ENCODE measurements at places on chromosomes 1 and 21.

- DNase-seq = no peak
Observed at GRCh38 chr1:230248016-230248888, 177.9 kb downstream of the PGBD5 start.

GRCh38 chr1:190832511-190832910 is 354.8 kb upstream of the BRINP3 start:
- DNase-seq = no peak

GRCh38 chr1:119862276-119862675 is 34.0 kb downstream of the ADAM30 start:
- DNase-seq = no peak

- no peak for DNase-seq
Observed at GRCh38 chr1:161207173-161207572, 5.0 kb downstream of the NDUFS2 start.

DNA sequence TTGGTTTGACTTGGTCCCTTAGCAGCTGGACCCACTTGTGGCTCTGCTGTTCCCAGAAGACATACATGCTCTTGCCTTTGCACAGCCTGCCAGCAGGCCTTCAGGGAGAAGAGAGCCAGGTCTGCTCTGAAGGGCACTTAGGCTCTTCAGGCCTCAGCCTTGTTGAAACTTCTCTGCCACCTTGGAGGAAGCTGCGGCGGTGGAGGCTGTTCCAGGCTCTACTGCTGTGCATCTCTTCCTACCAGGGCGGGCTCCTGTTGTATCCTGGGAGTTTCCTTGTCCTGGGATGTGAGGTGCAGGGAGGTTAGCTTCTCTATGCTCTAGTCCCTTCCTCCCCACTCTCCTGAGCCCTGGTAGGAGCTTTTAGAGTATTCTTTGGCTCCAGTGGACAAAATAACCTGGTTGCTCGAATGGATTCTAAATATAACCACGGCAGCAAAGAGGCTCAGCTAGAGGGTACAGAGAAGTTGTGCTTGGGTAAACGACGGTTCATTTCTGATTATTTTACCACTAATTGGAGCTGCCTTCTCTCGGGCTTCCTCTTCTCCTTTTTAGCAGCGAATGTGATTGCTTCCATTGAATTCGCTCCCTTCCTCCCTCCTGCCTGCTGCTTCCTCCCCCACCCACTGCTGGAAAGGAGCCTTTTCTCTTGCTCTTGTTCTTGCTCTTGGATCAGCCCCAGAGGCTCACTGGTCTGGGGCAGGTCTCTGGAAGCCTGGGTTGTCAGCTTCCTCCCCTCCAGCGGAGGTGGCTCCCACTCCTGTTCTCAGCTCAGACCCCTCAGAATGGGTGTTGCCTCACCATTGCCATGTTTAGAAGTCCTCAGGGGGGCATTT is 126.6 kb upstream of the CACNA1E start:
- no peak for DNase-seq

DNA sequence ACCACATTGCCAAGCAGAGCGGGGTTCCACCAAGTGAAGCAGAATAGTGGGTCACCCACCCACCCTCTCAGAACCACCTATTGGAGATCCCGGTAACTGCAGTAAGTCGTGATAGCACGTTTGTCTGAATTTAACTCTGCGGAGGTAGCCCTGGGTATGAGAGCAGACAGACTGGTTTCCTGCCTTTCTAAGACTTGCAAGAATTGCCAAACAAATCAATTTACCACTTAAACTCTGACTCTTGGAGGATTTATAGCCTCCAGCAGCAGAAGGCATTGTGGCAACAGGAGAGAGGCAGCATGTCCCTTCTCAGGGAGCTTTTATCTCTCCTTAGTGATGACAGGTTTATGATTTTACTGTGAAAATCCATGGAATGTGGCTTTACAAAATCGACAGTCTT is 287.9 kb upstream of the FMN2 start:
- DNase-seq = no peak

DNA sequence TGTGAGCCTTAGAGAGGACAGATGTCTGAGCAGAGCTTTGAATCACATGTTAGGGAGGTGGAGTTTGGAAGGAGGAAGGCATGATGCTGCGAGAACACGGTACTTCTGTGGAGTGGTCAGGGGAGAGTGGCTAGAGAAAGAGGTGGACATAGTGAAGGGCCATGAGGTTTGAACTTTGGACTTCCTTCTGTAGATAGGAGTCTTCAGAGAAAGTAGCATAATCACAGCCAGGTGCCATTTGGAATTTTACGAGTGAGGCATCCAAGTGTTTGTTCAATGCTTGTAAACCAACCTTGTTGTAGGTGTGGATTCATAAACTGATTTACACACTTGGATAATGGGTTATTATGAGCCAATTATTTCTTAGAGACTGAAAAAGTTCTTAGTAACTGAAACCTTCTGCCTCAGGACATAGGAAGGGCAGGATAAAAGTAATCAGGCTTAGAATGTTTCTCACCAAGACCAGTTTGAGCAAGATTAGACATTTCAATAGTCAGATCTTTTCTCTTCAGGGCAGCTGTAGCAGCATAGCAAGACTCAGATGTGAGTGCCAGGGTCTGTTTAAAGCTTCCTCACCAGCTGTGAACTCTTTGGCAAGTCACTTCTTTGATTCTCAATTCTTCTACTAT is 83.5 kb upstream of the HMCN1 start:
- DNase-seq = no peak

- no peak for DNase-seq
Observed at GRCh38 chr1:56852476-56852875, 2.1 kb upstream of the C8A start.

- no peak for DNase-seq
Observed at GRCh38 chr1:158248771-158249170, 5.5 kb upstream of the CD1A start.

GRCh38 chr1:77371396-77371795 is 89.6 kb downstream of the AK5 start:
- no peak for DNase-seq

DNA sequence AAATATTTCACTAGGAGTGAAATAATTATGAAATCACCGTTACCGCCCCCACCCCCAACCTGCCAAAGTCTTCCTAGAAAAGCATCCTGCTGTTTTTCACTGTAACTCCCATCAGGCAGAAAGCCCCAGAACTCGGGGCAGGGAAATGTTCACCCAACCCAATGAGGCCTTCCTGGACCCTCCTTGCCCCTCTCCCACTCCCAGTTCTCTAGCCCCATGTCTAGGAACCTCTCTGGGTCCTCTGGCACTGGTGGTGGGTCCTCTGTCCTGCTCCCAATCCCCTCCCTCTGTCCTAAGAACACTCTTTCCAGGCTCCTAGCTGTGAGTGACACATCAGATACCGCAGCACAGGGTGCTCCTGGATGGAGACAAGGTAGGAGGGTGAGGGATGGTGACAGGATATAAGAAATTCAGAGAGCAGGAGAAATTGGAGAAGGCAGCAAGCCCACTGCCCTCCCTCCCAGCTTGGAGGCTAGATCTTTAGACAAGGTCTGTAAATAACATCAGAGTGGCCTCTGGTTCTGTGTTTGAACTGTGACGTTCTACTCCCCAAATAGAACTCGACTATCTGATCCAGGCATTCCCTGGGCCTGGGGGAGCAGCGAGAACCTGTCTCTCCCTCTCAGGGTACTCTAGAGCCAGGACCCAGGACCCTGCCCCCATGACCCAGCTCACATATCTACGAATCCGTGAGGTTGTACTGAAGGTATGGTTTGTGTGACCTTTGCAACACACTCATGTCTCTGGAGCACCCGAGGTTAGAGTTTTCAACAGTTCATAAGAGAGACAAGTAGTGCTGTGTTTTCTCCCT is 23.3 kb upstream of the BTG2 start:
- no peak for DNase-seq
